ENCODE measurements at places on chromosomes 5 and 9.

DNA sequence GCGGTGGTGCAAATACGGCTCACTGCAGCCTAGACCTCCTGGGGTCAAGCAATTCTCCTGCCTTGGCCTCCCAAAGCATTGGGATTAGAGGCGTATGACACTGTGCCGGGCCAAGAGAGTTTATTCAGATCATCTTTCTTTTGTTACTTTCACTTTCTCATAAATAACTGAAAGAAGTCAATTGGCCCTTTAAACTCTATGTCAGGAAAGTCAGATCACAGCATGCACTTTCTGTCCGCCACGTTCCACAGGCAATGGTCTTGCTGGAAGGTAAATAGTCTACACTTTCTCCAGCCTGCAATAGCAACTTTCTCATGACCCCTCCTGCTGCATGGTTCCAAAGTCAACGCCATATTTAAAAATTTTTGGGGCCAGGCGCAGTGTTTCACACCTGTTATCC lies 6.5 kb upstream of the ARRDC1 start:
- DNase-seq: no peak

GRCh38 chr9:109047259-109047658 lies 34.0 kb upstream of the CTNNAL1 start:
- DNase-seq: no peak

DNA sequence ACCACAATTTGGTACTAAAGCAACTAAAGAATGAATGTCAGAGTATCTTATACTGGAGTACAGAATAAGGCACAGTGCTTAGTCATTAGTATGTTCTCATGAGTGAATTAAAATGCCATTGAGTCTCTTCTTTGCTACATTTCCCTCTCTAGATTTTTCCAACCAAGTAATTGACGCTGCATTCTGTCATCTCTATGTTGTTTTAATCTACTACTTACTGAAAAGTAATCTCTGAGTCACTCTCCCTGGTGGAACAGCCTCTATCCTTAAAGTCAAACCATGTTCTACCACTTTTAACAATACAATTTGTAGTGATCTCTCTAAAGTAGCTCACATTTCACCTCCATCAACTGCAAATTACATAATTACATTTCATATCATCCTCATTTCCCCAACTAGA lies 495.1 kb downstream of the CDH18 start:
- DNase-seq: no peak

GRCh38 chr9:29644514-29644913 lies 2071.2 kb upstream of the C9orf72 start:
- DNase-seq: no peak

- DNase-seq: no peak
Measured at GRCh38 chr5:60488466-60489130, 211.4 kb downstream of the DEPDC1B start.

DNA sequence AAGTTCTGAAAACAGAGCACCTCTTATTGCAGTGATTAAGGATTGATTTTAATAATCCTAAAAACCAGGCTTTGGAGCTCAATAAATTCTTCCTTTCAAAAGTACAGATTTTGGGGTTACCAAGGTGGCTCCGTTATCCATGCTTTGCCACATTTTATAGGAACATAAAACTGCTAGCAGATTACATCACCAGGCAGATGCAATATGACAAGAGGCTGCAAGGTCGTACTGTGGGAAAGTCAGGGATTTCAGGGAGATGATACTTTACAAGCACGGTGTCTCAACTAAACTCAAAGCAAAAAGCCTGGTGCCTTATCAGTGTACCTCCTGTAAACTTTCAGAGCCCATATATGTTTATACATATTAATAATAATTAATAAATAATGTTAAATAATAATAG lies 28.6 kb downstream of the ADAMTSL1 start:
- no peak for DNase-seq

DNA sequence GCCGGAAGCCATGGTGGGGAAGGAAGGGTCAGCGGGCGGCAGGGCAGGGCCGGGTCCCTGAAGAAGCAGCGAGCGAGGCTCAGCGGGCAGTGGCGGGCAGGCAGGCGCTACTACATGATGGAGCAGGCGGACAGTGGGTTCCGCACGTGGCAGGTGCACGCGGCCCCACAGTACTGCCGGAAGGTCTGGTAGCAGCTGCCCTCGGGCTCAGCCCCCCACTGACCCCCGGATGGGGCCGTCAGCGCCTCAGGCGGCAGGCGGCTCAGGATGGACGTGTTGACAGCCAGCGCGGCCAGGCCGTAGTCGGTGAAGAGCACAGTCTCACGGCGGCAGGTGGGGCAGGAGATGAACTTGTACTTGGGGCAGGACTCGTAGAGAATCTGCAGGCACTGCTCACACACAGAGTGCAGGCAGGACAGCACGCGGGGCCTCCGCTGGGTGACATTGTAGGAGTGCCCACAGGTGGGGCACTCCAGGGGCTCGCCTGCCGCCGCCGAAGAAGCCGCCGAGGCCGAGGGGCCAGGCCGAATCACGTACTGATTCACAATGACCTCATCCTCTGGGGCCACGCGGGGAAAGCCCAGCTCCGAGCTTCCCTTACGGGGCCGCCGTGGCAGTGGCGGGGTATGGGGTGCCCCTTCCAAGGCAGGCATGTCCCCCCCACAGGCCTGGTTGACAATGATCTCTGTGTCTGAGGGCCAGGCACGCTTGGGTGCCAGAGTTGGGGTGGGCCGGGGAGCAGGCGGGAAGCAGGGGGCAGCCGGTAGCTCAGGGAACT lies 1.5 kb downstream of the RNF208 start:
- no peak for DNase-seq

DNA sequence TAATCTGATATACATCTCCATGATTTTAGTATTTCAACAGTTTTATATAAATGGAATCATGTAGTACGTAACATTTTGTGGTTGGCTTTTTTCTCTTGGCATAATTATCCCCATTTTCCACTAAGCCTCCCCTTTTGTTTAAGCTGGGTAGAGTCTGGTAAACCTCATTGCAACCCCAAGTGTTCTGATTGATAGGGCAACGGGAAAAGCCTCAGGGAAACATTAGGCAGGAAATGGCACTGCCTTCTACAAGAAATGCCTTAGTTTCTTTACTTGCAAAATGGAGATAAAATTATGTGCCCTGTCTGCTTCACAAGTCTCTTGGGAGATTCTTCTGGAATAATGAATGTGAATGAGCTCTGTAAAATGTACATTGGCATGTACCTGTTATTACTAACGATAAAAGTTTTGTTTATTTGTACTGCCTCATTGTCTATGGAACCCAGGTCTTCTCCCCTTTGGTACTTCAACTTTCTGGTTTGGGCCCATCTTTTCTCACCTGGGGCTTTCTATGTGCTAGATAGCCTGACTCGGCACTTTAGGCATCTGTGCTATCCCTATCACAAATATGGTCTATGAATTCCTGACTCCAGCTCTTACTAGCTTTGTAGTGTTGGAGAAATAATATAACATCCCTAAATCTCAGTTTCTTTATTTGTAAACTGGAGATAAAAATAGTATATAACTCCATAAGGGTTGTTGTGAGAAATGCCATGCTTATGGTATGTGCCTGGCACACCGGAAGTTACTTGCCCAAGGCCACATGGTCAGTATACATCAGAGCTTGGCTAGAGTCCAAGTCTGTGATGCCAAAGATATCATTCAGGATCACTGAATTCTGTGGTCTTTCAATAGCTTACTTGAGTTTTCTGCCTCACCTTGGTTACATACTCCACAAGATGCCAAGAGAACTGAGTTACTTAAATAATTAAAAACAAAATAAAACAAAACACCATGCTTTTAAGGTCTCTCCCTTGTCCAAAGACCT lies 48.2 kb upstream of the ZNF169 start:
- no peak for DNase-seq

DNA sequence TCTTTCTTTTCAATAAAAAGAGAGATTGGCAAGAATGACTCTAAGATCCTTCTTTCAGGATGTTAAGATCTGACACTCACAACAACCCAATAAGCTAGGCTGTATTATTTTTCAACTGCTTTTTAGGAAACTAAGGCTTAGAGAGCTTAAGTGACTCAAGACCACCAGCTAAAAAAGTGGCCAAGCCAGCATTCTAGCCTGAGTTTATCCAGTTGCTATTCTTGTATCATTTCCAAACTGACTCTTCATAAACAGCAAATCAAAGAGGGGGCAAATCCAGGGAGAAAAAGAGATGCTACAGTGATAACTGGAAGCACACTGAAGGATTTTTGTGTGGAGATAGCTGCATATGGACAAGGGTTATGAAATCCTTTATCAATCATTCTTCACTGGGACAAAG lies 47.1 kb downstream of the TMEM252 start:
- DNase-seq: no peak

- DNase-seq: no peak
Measured at GRCh38 chr9:128568470-128569078, 16.2 kb downstream of the SPTAN1 start.

Data from kidney (tissue), 22 donors.